ENCODE measurements at places on chromosomes 6 and 20.

DNA sequence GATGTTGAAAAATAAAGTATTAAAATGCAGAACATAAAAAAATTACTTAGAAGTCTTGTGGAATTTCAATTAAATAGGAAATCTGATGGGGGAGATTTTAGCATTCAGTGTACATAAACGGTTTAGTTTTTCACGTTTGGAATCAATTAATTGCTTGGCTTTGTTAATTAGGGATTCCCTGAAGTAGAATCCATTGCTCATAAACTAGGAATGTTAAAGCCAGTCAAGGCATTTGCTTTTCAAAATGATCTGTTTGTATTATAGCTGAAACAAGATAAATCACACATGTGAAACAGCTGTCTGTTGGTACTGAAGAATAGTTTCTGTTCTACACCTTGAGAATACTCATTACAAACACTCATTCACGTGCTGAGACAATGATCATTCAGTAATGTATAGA is 297.9 kb downstream of the TBC1D7 start:
- no peak overlapping the region for H3K27ac ChIP-seq
- H3K4me3 ChIP-seq: no peak overlapping the region
- H3K27me3 ChIP-seq: no peaks in the 10 kb centered on the region
- H3K36me3 ChIP-seq: no peaks in the 10 kb centered on the region
- no peak for DNase-seq

GRCh38 chr6:85640821-85641220 is 1.9 kb downstream of the SYNCRIP start:
- no peaks in the 10 kb centered on the region for H3K27me3 ChIP-seq
- no peaks in the 10 kb centered on the region for H3K4me1 ChIP-seq
- no peaks in the 10 kb centered on the region for H3K36me3 ChIP-seq
- no peak overlapping the region for H3K4me3 ChIP-seq
- H3K27ac ChIP-seq: no peak overlapping the region

- no peak overlapping the region for H3K4me3 ChIP-seq
- no peak for DNase-seq
- H3K27ac ChIP-seq: no peak overlapping the region
- no peaks in the 10 kb centered on the region for H3K27me3 ChIP-seq
Observed at GRCh38 chr6:12478921-12479320, 188.8 kb downstream of the EDN1 start.

GRCh38 chr6:170111816-170112582 is 178.9 kb downstream of the DLL1 start:
- H3K4me3 ChIP-seq: no peak overlapping the region
- H3K36me3 ChIP-seq: no peaks in the 10 kb centered on the region
- H3K27ac ChIP-seq: no peak overlapping the region
- no peak for DNase-seq
- H3K4me1 ChIP-seq: no peaks in the 10 kb centered on the region

DNA sequence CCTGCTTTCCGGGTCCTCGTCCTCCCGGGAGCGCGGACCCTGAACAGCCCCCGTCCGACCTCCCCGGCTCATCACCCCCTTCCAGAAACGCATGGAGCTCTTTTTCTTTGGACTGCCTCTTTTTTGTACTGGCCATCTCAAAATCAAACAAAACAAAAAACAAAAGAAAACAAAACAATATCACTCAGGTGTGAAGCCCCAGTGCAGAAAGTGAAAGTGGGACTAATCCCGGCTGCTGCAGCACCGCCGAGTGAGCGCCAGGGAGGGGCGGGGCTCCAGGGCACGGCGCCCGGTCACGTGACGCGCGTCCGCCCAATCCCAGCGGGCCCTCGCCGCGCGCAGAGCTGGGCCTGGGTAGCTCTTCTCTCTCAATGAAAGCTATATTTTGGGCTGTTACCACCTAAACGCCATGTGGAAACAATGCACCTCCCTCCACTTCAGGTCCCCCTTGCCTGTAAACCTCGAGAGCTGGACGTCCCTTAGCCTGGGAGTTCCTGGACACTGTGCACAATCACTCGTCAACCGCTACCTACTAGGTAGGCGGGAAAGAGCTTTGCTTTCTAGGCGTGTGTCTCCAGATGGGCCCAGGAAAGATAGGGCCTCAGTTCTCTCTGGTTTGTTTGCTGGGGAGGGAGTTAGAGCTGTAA is 93.7 kb upstream of the PRDM1 start:
- peak overlapping the region; percentile 89 for H3K27ac ChIP-seq
- H3K4me3 ChIP-seq: peak overlapping the region; percentile 87
- H3K4me1 ChIP-seq: no peaks in the 10 kb centered on the region
- DNase-seq: peak; percentile 80

DNA sequence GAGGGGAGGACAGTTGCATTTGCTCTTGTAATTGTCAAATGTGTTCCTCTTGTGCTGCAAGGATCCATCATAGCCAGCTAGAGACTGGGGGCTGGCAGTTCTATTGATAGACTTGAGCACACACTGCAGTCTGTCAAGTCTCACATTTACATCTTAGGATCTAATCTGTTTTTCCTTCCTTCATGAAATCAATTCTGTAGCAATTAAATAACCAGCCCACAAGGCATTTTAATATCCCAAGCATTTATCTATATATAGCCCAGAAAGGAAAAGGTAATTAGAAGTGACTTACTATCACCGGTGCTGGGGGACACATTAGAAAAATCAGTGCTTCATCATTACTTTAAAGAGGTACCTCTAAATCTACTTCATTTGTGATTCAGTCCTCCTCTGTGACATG is 143.0 kb upstream of the STXBP5 start:
- no peaks in the 10 kb centered on the region for H3K27me3 ChIP-seq
- H3K4me1 ChIP-seq: peaks cover 5% of the 10 kb centered on the region
- no peak overlapping the region for H3K27ac ChIP-seq
- no peak overlapping the region for H3K4me3 ChIP-seq
- H3K36me3 ChIP-seq: no peaks in the 10 kb centered on the region
